Stimulated activated CD4-positive, alpha-beta T cell treated with anti-CD3 and anti-CD28 coated beads, Interleukin-2, amount 100 ng/mL, for 4 hours (primary cell): ENCODE measurements at places on chromosomes 2 and 18.
A peak's percentile ranks its signal among the peaks of the same experiment; 100 is the strongest.

- no peak for DNase-seq
Measured at GRCh38 chr2:22442051-22442450, 942.9 kb upstream of the KLHL29 start.

DNA sequence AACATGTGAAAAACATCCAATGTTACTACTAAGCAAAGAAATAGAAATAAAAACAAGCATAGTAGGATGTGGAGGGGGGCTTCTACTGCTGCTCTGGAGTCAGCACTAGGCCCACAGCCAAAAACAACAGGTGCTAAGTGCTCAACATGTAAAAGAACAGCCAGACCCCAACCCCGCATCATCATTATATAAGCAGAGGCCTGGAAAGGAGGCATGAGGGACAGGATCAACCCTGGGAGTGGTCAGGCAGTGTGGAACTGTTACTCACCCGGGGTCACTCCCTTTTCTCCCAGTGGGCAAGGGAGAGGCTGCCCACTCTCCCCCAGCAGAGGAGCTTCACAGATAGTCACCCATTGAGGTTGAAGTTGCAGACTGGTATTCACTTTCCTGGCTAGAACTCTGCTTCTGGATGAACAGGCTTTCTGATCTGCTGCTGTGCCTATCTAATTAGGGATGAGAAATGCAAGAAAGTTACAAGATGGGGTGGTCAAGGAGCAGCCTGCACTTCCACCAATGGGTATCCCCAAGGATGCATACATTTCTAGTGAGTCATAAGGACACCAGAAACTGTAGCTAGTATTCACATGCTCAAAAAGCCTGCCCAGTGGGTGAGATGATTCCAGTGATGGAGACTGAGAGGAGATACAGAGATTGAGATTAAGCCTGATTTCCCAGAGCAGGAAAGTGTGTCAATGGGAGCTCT, 480.1 kb upstream of the TCF4 start:
- DNase-seq = no peak

DNA sequence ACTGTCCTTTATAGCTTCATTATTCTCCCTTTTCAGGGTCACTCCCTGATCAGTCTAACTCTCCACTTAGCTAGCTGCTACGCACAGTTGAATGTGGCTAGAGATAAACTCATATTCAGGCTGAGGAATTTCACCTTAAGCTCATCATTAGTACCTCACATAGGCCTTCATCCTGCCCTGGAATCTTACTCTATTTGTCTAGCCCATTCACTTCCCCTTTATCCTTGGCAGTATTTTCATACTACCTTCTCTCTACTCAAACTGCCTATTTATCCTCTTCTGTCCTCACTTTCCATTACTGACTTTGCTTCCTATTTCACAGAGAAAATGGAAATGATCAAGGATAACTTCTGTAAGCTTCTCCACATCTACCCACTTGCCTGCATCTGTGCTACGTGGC, 10.6 kb upstream of the DSC2 start:
- DNase-seq = no peak

- DNase-seq = peak; percentile 30
Measured at GRCh38 chr2:23351388-23352141, 33.4 kb upstream of the KLHL29 start.

DNA sequence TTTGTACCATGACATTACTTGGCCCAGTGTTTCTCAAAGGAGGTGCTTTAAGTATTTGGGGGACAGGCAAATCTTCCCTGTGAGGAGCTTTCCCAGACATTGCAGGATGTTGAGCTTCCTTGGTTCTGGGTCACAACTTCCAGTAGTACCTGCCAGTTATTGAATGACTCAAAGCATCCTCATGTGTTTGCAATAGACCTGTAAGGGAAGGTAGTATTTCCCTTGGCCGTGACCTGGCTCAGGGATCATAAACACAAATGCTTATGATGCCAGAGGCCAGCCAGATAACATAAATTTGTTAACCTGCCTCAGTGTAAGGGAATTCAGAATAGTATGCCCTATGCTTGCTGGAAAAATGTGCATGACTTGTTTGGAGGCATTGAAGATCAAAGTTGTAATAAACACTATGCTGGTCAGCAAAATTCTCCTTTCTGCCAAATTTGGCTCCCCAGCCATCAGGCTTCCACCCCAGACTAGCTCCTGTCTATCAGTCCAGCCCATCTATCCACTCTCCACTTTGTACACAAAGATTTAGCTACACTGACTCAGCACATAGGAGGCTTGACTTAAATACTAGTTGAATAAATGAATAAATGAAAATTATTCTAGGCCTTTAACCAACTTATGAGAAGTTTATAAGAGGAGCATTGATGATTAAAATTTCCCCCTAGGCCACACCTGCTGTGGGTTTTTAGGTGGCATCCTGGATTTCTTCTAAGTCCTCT, 102.0 kb upstream of the EFEMP1 start:
- no peak for DNase-seq

DNA sequence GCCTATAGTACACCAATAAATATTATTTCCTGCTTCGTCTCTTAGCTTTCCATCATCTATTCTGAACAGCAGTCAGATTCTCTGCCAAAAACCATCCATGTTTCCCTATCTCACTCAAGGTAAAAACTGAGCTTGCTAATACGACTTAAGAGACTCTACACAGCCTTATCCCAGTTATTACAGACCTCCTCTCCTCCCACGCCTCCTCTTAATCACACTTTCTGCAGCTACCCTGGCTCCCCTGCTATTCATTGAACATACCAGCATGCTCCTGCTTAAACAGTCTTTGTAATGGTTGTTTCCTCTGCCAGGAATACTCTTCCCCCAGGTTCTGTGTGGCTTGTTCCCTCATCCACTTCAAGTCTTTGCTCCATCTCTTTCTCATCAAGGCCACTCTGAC, 81.5 kb downstream of the PDE1A start:
- no peak for DNase-seq

- DNase-seq = no peak
Measured at GRCh38 chr2:227163998-227164762, at the start of the genes COL4A3 and COL4A4. TSS of gene COL4A3 (plus strand) at chr2:227164624. CDS start at chr2:227164727, 103 bp downstream. TSS of gene COL4A4 (minus strand) at chr2:227164205. CDS start at chr2:227147483, 16,722 bp downstream.

GRCh38 chr18:37535968-37536367, 29.6 kb downstream of the CELF4 start:
- DNase-seq = no peak

DNA sequence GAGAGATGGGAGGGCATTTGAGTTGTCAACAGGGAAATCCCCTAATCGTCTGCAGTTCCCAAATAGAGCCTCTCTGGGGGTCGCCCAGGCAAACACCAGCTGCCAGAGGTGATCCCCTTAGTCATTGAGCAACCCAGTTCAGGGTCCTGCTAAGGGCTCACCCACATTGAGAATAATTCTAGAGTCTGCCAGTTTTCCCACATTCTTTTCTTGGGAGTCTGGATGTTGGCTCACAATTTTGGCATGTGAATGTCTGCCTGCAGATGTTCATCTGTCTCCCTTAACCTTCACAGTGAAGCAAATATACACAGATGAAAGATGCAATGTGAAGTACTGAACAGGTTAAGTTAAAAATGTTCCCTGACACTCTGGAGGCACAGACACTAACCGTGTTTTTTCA, 11.4 kb upstream of the SMIM21 start:
- no peak for DNase-seq

GRCh38 chr2:202196727-202197126, 41.7 kb downstream of the SUMO1 start:
- no peak for DNase-seq

DNA sequence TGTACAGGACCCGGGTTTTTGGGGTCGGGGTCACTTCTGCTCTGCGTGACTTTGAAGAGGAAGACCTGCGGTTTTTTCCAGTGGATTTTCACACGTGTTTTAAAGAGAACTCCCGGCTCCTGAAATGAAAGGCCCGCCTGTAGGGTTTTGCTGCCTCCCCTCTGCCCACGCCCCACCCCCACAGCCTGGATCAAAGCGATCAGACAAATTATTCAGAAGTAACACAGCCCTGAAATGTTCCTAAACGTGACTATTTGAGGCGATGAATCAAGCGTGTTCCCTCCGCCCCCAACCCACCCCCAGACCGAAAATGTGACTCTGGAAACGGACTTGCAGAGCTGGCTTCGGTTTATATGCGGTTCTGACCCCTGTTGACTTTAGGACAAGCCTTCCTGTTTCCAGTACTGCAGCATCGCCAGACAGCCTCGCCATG, 28.7 kb upstream of the SMIM21 start:
- DNase-seq = peak; percentile 73

DNA sequence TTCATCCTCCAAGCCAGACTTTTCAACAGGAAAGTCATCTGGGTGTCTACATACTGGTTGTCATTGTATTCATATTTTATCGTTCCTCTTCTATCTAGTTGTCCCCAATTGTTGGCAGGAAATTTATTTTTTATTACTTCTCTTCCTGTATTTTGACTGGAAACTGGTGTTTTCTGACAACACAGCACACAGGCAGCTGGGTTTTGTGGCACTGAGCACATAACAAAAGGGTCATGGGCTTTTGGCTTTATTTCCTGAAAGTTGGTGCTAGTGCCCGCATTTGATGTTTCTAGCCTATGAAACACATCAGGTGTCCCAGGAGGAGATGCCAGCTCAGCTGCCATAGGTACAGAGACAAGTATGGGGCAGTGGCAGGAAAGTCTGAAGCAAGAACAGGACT, 126.4 kb downstream of the TMEM17 start:
- no peak for DNase-seq

- DNase-seq = no peak
Measured at GRCh38 chr2:18373664-18374063, 186.8 kb downstream of the RDH14 start.

DNA sequence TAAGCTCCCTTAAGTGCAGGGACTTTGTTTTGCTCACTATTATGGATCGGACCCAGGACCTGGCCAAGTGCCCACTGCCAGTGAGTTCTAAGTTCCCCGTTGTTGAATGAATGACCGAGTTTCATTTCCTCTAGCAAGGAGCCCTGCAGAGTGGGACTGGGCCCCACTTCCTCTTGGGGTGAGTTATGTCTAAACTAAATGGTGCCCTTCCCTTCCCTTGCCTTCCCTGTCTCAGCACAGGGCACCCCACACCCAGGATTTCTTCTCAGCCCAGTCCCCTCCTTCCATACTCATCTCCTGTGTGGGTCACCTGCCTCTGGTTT, 195.3 kb upstream of the HS6ST1 start:
- no peak for DNase-seq
